ENCODE measurements at places on chromosomes 6 and 20.

GRCh38 chr20:13299401-13299800 is 78.3 kb downstream of the ISM1 start:
- no peak for DNase-seq

GRCh38 chr6:111503194-111503593 is 20.2 kb upstream of the REV3L start:
- no peak for DNase-seq

GRCh38 chr20:48639899-48640298 is 187.9 kb downstream of the PREX1 start:
- DNase-seq, result no peak

GRCh38 chr6:6057442-6058053 is 50.8 kb upstream of the NRN1 start:
- DNase-seq, result peak; percentile 53

DNA sequence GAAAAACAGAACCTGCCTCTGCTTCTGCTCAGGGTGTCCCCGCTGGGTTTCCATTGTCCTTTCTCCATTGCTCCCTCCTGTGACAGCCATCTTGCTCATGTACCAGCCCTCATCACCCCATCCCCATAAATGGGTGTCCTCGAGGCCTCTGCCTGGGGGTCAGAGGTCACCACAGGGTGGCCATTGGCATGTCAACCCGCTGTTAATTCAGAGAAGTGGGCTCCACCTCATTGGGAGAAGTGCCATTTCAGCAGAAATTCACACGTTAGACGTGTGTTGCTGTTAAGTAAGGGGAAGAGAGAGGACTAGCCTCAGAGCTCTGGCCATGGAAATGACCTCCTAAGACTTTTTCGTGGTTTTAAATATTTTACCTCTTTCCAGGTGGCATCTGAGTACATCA is 71.9 kb downstream of the PTPN1 start:
- DNase-seq, result no peak

- no peak for DNase-seq
Observed at GRCh38 chr20:49775229-49775693, 37.4 kb upstream of the SLC9A8 start.

DNA sequence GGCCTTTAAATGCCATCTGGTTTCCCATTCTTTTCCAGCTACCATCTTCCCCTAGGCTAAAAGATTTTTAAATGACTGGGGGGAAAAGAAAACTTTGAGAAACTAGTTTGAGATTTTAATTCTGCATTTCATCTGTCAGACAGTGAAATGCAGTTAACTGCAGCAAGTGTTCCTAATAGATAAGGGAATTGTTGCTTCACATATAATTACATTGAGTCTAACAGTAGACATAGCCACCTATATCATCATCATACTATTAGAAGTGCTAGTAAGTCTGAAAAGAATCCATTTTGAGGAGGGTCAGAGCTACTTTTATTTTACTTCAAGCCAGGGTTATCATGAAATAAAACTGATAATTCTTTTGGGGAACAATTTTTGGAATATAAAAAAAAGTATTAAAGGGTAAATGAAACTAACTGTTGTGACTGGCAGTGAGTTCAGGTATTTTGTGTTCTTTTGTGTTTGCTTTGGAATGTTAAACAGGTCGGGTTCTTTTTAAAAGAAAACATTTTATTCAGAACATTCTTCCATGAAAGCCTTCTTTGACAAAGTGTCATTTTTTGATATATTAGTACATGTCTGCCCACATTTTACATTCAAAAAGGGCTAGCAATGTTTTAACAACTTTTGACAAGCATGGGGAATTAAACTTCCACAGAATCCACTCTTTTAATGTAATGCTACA is 170.1 kb downstream of the HS3ST5 start:
- no peak for DNase-seq

GRCh38 chr6:34745277-34746103 is 11.8 kb upstream of the SNRPC start:
- DNase-seq, result no peak

DNA sequence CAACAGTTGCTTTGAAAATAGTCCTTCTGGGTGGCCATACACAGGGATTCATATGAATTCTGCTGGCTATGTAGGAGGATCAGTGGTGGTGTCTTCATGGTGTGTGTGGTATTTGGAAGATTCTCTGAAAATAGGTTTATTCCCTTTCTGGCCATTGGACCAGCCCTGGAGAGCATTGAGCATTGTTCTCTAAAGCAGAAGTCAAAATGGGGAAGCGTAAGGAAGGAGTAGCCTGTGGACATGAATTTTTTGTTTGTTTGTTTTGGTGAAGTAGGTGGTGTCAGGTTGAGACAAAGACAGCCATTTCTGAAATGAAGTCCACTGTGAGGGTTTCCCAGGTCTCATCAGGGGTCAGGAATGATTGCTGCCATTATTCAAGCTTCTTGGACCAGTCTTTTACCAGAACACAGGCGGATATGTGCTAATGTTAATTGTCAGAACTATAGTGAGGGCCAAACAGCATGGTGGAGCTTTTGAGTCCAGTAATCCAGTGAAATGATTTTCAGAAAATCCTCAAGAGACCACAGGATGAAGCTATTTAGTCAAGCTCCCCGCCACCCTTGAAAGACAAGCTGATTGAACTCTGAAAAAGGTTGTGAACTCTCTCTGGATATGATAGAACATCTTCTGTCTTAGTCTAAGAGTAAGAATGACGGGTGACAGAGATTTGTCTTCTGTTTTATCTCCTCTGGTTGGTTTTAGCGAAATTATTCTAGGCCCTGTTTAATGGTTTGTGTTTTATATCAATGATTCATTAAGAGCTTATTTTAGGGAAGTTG is 60.0 kb downstream of the DNAH8 start:
- no peak for DNase-seq

GRCh38 chr6:45438151-45438550 is 60.4 kb upstream of the SUPT3H start:
- DNase-seq, result no peak

GRCh38 chr6:1774226-1774915 is 164.7 kb downstream of the FOXC1 start:
- DNase-seq, result no peak

DNA sequence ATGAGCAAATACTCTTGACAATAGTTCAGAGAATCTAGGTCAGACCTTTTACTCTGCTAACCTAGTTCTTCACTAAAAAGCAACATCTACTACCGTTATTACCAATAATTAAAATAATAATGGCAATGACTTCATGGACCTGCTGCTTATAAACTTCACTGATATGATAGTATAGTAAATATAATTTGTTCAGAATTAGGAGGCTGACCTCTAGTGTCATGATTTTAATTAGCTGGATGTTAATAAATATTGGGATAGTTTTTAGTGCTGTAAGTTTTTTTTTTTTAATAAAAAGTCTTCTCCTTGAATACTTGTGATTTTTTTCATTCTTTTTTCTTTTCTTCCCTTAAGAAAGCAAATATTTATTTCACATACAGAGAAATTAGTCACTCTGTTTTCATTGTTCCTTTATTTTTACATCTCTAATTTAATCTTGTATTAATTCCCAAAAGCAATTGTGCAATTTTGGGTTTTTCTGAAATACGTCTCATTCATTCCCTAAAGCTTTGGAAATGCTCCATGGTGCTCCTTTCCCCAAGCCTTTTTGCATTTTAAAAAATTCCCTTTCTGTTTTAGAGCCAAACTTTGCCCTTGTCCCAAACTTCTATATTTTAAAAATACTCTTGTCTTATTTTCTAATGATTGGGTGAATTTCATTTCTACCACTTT is 46.6 kb upstream of the UST start:
- DNase-seq, result no peak

- DNase-seq, result no peak
Observed at GRCh38 chr20:24522452-24523330, 53.3 kb downstream of the SYNDIG1 start.

GRCh38 chr20:8049310-8049709 is 29.7 kb upstream of the TMX4 start:
- DNase-seq, result no peak

DNA sequence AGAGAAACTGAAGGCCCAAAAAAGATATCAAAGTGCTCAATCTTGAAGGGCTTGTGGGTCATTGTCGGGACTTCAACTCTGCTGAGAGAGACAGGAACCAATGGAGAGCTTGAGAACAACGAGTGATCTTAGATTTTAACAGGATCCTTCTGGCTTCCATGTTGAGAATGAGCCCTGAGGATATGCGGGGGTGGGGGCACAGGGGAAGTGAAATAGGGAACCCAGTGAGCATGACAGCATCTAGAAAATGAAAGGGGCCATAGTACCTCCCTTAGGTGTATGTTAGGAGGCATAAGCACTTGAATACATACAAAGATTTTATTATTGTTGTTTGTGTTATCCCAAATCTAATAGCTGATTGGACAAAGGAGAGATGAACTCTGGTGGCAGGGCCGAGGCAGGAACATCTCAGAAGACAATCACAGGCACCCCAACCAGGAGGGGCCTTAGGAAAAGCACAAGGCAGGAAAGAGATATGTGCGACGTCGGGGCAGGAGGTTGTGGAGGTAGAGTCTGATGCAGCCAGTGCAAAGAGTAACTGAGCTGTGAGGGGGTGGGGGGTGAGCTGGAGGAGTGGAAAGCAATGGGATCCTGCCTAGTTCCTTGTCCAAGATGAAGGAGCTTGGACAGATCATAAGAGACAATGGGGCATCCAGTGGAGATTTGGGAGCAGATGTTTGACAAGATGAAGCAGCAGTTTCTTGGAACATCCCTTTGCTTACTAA is 10.4 kb downstream of the TGM6 start:
- no peak for DNase-seq

- DNase-seq, result no peak
Observed at GRCh38 chr6:80522576-80522975, 416.1 kb downstream of the BCKDHB start.

- DNase-seq, result no peak
Observed at GRCh38 chr6:34374069-34374468, 18.4 kb downstream of the NUDT3 start.

DNA sequence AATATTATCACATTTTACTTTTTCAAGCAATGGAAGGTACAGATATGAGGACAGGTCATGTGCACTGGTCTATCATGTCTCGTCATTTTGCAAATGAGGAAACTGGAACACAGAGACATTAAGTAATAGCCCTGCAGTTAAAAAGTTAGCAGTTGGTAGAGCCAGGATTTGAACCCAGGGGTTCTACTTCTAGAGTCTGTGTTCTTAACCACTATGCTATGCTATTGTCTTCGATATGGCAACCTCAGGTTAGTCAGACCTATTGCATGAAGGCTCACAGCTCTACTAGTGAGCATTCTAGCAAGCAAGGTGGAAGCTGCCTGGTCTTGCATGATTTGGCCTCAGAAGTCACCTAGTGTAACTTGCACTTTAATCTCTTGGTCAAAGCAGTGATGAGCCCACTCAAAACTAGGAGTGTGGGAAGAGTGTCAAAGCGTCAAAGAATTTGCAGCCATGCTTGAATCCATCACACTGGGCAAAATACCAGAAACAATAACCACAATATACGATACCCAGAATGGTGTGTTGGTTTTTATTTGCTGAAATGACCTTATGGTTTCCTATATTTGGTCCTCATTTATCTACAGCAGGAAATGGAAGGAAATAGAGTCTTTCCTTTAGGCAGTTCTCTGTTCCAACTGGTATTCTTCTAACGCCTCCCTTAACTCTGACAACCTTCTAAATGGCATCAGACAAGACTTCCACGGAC is 20.4 kb upstream of the BMP2 start:
- DNase-seq, result peak; percentile 45

DNA sequence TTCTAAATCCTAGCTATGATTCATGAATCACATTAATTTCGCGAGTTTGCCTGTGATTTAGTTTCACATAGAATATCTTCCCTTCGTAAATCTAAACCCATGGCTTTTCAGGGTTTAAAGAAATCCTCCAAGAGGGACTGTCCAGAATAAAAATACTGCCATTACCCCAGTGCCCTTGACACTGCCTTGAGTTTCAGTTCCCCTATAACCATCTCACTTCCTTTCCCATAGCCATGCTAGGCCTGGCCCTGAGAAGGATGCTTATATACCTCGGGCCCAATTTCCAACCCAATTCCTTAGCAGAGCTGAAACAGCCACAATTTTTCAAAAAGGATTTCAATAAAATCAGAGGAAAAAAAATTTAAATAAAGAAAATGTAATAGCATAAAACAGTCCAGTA is 697.3 kb downstream of the FRK start:
- DNase-seq, result peak; percentile 13

GRCh38 chr6:126033696-126034095 is 47.4 kb downstream of the TRMT11 start:
- no peak for DNase-seq

DNA sequence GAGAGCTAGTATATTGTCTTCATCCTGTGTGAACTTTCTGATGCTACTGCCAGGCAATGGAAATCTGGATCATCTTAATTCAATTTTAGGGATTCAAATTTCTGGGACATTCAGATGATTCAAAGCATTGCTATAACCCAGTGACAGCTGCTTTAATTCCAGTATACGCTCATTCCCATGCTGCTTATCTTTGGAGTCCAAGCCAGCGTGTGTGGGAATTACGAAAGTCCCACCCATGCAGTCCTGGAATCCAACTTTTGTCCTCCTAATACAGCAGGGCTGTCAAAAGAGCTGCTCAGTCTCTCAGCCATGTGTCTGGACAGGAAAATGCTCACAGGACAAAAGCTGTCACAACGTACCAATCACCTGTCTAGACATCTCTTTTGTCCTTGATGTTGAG is 219.8 kb downstream of the LAMA2 start:
- DNase-seq, result no peak

- DNase-seq, result no peak
Observed at GRCh38 chr20:8535403-8536261, 403.6 kb downstream of the PLCB1 start.

GRCh38 chr6:168724669-168725570 is 283.9 kb downstream of the SMOC2 start:
- DNase-seq, result no peak

- no peak for DNase-seq
Observed at GRCh38 chr6:118912646-118913045, 18.7 kb downstream of the ASF1A start.

- DNase-seq, result peak; percentile 93
Observed at GRCh38 chr6:11785774-11786579, 7.4 kb upstream of the ADTRP start.

GRCh38 chr20:37398750-37399621 is 53.0 kb downstream of the SRC start:
- no peak for DNase-seq

DNA sequence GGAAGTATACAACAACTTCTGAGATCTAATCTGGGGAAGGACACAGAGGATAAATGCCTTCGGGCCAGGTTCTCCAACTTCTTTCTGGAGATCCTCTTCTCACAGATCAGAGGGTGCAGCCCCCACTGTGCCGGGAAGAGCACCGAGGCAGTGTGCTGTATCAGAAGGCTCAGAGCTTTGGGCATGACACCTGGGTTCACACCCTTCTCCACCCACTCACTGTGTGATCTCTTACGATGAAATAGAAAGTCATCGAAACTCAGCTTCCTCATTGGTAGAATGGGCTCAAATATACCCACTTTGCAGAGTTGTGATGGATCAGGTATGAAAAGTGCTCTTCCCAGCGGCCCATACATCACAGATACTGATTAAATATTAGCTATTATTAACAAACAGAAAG is 347.5 kb upstream of the SOX4 start:
- no peak for DNase-seq

- DNase-seq, result no peak
Observed at GRCh38 chr20:43988867-43989266, 74.2 kb downstream of the TOX2 start.

All from GM12878 (cell line).